ENCODE measurements at places on chromosomes 2 and 18.

- no peak for DNase-seq
These were observed 3.7 kb downstream of the MBOAT2 start for GRCh38 chr2:8999797-9000196.

- no peak for DNase-seq
These were observed 190.1 kb upstream of the TNP1 start for GRCh38 chr2:217049956-217050355.

GRCh38 chr2:240820607-240821428, 799 bp upstream of the KIF1A start:
- DNase-seq: no peak

DNA sequence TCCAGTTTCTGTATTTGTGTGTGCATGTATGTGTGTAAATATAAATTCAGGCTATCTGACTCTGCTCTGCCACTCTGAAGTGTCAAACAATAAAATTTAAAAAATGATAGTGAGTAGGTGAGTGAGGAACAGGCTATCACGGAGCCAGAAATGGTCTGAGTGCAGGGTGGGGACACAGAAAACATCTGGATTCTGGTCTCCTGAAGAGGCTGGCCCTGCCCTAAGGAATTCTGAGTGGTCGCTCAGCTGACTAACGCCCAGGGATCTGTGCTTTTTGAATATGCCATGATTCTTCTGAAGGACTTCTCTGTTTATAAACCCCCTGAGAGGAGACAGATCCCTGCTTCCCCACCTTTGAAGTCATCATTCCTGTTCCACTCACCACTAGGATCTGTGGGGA, 353.9 kb upstream of the GYPC start:
- no peak for DNase-seq

DNA sequence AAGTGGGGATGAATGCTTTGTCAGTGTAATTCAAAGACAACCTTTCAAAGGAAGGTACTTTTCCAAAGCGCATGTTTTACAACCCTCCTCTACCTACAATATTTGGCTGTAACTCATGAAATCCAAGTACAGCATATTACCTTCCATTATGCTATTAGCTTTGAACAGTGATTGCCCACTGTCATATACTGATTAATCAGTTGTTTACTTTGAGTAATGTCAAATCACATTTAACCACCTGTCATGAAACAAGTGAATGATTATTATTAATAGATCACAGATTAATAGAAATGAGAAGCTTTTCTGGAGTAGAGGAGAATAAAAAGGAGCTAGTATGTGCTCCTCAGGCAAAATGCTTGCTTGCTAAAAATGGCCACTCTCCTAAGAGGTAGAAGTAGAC, 150.5 kb upstream of the SMAD7 start:
- DNase-seq: no peak

DNA sequence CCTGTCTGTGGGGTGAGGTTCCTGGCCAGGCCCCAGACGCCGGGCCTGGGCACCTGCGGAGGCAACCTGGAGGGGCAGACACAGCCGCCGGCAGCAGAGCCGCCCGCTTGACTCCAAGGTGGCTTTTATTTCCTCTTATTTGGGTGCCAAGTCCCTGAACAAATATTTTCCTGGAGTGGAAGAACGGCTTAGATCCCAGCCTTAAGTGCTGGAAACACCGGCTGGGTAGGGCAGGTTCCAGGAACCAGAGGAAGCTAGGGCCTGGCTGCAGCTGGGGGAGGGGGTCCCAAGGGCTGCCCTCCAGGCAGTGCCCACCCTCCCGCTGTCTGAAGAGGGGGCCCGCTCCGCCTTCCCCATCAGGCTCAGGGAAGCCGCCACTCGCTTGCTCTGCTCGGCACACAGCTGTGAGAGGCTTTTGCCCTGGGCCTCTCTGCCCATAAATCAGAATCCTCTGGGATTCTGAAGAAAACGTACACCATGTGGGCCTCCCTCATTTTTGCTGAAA, 28.2 kb downstream of the SDC1 start:
- no peak for DNase-seq

DNA sequence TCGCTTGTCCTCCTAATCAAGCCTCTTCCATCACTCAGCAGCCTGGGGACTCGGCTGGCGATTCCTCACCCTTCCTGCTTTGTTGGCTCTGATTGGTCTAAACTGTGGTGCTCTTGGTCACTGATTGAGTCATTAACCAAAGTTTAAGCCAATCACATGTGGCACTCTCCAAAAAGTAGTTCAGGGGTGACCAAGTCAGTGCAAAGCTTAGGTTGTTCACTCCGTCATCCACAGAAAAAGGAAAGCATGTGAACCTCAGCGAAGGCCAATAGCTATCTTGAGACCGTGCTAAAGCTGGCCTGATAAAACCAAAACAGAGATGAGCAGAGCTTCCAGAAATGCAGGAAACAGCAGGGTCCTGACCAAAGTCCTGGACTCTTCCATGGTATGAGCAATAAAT, 4.9 kb downstream of the ALPK2 start:
- DNase-seq: no peak

DNA sequence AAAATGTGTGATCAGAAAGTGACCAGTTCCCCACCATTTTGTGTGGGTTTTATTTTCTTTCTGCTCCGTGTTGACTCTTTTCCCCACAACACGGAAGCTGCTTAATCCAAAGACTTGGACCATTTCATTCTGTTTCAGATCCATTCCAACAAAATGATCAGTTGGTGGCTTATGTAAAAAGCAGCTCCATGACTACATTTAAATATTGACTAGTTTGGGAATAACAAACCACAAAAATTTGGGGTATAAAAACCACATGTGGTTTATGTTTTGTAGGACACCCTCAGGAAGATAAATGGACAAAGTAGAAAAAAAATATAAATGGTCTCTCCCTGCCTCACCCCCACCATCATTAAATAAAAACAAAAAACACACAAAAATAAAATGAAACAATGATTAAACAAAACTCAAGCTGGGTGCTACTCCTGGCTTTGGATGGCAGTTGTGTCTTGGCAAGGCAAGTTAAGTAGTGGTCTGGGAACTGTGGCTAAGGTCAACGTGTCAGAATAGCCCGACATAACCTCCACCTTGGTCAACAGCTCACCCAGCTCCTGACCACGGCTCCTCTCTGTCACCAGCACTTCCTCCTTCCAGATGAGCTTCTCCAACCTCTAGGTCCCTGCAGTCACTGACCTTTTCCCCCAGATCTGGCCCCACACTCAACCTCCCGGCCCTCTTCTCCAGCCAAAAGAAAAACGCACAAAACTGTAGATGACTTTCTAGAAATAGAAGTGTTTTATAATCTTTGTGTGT, 12.8 kb upstream of the WIPF1 start:
- DNase-seq: no peak

DNA sequence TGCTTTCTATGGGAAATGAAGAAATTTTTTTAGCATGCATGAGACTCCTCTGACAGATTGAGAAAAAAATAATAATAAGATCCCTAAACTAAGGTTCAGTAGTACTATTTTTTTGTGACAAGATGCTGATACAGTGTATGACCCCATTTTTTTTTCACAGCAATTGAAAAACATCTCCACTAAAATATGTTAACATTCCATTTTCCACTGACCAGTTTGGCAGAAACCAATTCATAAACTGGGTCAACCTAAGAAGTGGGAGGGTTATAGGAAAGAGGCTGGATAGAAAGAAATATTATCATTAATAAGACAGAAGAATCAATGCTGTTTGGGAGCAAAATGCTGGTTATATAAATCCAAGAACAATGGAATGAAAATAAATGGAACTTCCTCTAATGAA, 182.7 kb downstream of the ANTXR1 start:
- no peak for DNase-seq

DNA sequence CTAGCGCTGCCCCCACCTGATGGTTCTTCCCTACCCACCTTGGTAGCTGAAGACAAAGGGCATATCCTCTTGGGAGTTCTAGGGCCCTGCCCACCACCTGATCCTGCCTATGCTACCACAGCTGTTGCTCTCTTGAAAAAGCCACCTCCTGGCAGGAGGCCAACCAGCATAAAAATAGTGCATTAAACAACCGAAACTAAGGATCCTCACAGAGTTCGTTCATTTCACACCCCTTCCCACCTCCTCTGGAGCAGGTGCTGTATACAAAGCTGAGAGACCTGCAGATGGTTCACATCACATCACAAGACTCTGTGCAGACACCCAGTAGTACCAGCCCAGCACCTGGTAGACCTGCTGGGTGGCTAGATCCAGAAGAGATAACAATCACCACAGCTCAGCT, 1348.0 kb upstream of the TMEFF2 start:
- DNase-seq: no peak

DNA sequence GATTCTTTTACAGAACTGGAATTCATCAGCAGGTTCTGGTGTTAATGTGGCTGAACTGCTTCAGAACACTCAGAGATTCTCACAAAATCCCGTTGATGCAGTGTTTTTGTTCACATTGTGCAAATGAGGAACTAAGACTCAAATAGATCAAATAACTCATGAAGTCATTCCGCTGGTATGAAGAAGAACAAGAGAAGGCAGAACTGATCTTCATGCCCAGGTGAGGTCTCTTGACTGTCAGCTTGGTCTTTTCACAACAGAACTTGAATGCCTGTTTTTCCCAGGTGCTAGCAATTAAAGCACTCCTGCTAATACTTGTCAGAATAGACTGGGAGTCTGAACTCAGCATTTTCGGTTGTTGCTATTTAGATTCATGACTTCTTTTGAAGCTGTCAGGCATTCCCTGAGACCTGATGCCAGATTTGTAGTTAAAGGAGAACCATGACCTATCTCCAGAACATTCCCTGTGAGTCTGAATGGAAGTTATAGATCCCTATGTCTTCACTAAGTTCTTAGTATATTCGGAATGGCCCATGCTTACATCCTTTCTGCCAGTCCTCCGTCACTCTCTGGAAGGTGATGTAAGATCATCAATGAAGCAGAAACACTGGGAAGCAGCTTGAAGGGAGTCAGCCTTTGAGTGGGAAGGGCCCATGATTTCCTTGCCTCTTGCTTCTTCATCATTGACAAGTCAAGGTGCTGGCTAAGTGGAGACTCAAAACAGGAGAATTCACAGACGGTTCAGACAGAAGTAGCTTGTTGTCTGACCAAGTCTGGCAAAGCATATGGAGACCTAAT, 155.7 kb downstream of the MTCL1 start:
- peak; percentile 36 for DNase-seq

DNA sequence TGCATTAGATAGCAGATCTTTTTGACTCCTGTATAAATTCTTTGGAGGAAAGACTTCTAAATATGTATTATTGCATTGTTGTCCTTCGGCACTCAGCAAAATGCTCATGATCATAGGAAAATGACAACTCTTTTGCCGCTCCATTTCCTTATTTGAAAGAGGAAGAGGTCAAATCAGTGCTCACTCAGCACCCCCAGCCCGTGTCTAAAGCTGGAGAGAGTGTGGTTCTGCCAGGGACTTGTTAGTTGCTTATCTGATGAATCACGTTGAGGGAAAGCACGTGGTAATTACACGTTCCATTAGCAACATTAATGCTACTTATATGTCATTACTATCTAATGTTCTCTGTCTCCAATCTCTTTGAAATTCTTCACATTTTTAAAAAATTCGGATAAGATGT, 46.0 kb upstream of the MBP start:
- no peak for DNase-seq

DNA sequence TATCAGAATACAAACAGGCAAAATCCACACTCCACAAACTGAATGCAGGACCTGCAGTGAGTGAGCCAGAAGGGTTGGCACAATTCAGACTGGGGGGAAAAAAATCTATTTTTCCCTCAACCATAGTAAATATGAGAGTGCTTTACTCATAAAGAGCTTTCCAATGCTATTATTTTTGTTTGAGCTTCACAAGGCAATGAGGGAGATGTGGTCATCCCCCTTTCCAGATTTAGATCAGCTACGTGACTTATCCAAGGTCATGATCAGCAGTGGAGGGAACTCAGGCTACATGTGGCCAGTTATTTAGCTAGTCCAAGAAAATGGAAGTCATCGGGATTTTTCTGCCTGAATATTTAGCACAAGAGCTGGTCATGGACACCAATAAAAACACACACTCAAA, 120.4 kb upstream of the KLF7 start:
- no peak for DNase-seq

GRCh38 chr2:129606496-129607270, 372.8 kb upstream of the RAB6C start:
- DNase-seq: no peak

DNA sequence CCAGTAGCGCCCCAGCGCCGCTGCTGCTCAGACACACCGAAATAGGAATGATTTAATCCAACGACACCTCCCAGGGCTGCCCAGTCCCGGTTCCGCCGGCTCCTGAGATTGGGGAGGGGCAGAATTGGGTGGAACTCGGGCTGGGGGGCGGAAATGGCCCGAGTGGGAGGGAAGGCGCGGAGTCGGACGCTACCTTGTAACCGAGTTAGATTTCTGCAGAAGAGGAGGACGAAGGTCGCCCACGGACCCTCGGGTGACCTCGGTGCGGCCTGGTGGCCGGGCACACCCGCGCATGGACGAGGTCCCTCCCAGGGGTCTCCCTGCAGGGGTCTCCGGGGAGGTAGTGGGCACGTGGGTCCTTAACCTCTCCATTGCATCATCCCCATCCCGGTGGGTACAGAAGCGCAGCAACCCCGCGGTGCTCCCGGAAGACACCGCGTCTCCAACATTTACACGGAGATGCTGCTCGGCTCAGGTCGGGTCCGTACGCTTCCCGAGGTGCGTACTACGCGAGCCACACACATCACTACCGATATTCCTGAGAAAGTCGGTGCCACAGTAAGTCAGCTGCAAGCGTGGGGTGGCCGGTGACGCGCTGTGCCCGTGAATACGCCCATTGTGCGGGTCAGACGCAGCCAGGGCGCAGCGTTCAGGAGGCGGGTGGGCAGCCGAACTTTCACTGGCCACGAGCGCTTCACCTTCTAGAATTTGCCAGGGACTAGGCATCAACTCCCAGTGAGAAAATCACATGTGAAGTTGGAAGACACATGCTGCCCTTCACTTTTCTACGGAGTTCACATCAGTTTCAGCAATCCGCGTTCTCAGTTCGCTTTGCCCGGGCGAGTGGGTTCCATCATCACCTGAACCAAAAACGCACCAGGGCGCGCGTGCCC, 3.0 kb downstream of the ZNF516 start:
- no peak for DNase-seq

DNA sequence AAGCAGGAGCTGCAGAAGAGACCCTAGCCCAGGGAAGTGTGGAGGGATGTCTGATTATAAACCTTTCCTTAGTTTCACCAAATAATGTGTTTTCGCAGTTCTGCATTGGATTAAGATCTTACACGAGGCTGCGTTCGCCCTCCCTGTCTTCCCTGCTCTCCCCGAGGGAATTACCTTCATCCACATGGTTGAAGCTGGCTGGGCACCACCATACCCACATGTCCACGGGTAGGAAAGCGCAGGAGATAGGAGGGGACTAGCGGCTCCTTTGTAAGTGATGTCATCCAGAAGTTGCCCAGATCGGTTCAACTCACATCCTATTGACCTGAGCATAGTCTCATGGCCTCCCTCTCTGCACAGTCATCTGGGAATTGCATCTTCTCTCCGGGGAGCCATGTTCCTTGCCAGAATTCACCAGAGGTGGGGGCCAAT, 1.1 kb downstream of the TTL start:
- no peak for DNase-seq

GRCh38 chr2:191593622-191594385, 84.1 kb upstream of the NABP1 start:
- no peak for DNase-seq

- no peak for DNase-seq
These were observed 126.6 kb downstream of the TNS1 start for GRCh38 chr2:217876253-217876570.

Data from B cell (primary cell).